Neural crest cell (in vitro differentiated cells): ENCODE measurements at places on chromosomes 4 and X.

GRCh38 chr4:180156684-180157083, 2086.5 kb upstream of the TENM3 start:
- DNase-seq = no peak

- DNase-seq = no peak
Measured at GRCh38 chr4:1030559-1030958, 19.1 kb downstream of the FGFRL1 start.

DNA sequence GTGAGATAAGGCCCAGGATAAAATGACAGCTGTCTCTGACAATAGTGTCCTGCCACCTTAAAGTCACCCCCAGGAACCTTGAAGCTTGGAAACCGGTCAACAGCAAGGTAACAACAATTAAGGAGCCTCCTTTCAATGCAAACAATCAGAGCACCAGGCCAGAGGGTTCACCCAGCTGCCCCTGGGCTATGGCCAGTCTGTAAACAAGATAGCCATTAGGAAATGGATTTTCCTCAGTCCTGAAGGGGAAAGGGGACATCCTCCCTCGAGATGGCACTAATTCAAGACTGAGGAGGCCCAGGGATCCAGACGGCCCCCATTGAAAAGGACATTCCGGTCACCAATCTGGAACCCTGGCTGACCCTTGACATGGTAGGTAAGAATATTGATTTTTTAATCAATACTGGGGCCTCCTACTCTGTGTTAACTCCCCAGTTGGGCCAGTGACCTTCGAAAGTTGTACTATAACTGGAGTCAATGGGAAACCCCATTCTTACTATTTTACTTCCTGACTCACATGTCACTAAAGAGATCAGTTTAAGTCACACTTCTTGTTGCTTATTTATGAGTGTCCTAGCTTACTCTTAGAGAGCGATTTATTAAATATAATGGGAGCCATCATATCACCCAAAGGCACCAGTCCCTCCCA, 61.7 kb upstream of the CT45A1 start:
- DNase-seq = no peak

- DNase-seq = no peak
Measured at GRCh38 chrX:121569609-121570008, 522.2 kb downstream of the GLUD2 start.

- no peak for DNase-seq
Measured at GRCh38 chrX:133045986-133046385, 50.9 kb downstream of the USP26 start.

DNA sequence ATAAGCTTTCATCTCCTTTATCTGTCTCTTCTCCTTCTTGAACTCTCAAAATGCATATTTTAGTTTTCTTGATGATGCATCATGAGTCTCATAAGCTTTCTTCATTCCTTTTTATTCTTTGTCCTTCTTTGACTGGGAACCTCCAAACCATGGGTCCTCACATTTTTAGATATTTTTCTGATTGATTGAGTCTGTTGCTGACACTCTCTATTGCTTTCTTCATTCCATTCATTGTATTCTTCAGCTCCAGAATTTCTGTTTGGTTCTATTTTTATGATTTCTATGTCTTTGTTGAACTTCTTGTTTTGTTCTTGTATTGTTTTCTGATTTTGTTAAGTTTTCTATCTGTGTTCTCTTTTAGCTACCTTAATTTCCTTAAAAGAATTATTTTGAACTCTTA, 74.9 kb downstream of the ADAMTS3 start:
- no peak for DNase-seq

DNA sequence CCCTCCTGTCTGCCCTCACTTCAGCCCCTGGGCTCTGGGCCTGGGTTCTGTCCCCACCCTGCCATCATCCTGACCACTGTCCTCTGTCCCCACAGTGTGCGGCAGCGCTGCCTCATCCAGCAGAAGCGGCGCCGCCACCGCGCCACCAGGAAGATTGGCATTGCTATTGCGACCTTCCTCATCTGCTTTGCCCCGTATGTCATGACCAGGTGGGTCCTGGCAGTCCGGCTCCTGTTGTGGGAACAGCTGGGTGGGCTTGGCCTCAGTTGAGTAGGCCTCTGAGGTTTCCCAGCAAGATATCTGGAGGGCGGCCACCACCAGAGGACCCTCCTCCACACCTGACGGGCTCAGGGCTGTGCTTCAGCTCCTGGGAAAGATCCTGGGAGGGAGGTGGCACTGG, 2.2 kb downstream of the GPR78 start:
- no peak for DNase-seq

GRCh38 chr4:148782284-148782683, 340.1 kb upstream of the NR3C2 start:
- DNase-seq = no peak

DNA sequence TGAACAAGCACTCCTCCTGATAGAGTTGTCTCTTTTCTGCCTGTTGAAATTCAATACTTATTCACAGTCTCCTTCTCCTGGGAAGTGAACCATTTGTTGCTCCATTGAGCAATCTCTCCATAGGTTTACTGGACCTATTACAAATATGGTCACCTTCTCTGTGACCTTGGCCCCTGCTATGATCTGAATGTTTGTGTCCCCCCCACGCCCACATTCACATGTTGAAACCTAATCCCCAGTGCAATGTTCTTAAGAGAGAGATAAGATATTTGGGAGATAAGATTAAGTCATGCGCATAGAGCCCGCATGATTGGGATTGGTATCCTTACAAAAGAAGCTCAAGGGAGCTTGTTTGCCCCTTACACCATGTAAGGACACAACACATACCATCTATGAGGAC, 54.1 kb upstream of the GABRE start:
- DNase-seq = no peak

DNA sequence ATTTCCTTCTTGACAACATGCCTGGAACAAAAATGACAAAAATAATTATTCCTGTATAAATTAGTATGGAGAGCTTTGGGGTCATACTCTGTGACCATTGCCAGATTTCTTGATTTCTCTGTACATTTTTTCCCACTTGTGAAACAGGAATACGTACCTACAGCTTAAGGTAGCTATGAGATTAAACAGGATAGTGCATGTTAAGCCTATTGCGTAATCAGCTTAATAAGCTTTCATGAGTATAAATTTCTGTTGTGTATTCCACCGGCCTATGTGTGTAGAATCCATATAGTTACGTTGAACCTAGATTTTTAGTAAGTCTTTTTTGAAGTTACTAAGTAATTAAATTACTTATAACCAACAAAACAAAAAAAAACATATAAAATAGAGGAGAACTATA, 334.9 kb downstream of the DCTD start:
- DNase-seq = no peak
